RPMI8226 (cell line): ENCODE measurements at places on chromosomes 16 and 17.

DNA sequence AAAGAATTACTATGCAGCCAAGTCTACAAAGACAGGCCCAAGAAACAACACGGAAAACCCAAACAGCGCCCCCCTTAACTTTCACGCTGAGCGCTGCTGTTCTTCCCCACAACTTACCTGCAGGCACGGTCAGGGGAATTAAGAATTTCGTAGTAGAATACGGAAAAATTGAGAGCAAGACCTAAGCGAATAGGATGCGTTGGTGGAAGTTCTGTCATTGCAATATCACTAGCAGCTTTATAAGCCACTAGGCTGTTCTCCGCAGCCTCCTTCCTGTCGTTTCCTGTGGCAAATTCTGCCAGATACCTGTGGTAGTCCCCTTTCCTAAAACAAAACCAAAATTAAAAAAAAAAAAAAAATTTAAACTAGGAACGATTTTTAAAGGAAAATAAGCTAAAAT is 39.0 kb downstream of the YWHAE start:
- no peak for DNase-seq

DNA sequence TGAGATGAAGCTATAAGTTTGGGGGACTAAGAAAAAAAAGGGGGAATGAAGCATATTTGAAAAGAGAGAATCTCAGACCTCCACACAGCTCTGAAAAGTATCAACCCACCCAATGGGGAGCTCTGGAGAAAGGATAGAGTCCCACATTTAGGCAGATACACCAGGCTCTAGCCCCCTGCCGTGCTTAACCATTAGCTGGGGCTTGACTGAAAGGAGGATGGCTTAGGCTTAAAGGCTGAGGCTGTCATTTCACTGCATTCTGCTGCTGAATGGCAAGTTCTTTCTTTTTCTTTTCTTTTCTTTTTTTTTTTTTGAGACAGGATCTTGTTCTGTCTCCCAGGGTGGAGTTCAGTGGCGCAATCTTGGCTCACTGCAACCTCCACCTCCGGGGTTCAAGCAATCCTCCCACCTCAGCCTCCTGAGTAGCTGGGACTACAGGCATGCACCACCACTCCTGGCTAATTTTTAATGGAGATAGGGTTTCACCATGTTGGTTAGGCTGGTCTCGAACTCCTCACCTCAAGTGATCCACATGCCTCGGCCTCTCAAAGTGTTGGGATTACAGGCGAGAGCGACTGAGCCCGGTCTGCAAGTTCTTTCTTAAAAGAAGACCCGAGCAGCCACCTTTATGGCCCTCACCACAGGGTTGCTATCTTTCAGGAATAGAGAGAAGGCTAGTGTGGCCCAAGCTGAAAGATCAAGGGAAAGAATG is 9.0 kb upstream of the MMP2 start:
- no peak for DNase-seq

DNA sequence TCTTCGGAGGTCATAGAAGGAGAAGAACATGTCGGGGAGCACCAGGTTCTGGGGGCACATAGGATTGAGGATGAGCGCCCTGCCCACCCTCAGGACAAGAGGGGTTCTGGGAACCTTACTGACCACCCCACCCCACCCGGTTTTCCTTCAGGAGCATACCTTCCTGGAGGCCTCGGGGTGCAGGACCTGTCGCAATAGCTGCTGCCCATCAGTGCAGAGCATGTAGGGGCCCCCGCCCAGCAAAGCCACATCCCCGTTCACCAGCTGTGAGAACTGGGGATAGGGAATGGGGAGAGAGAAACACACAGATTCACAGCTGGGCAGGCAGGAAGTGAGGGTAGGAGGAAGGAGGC is 2.1 kb downstream of the ESRP2 start:
- no peak for DNase-seq

DNA sequence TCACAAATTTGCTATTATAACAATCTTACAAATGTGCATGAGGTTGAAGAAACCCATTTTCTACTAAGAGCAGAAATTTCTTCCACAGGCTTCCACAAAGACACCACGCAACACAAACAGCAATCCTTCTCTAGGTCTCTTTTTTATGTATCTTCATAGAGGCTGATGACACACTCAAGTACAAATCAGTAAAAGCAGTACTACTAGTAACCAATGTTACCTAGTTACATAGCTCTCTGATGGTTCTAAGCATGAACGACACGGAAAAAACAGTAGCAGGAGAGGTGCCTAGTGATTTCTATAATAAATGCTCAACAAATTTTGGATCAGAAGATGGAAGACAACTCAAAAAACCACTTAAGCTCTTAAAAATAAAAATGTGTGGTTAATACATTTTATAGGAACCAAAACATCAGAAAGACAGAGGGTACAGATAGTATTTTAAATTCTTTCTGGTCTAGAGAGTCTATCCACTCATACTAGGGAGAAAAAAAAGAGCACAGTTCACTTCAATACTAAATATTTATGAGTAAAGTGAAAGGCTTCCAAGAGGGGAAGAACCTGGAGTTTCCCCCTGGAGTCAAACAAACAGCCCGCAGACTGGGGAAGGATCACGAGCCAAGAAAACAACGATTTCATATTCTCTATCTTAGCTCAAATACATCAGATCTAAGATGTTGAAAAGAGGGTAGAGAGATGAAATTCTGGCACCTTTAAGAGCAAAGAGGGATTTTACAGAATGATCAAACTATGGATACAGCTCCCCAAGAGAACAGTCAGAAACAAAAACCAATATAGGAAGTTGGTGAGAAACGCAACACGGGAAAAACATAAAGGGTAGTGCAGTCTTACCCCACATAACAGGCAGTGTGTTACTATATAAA is 40.2 kb downstream of the SMG6 start:
- DNase-seq = no peak

- no peak for DNase-seq
These were observed 5.2 kb downstream of the RUSF1 start for GRCh38 chr16:31502981-31503380.

DNA sequence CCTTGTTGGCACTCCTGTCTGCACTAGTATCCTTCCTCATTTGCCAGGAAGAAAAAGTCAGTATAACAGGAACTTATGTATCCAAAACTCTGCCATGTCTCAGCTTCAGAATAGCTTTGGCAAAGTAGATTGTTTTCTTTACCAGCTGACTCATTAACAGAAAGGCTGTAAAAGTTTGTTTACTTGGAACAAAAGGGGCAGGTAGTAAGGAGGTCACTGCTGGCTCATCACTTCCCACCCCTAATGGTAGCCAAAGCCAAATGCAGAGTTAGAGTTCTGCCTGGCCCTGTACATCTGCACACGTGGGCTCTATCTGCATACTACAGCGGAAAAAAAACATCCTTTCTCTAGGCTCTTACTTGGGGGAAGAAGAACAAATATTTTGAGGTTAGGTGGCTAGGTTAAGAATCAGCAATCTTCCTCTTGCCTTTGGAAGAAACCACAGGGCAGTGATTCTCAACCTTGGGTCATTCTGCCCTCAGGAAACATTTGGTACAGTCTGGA is 90.9 kb upstream of the BCAR1 start:
- DNase-seq = peak; percentile 84

GRCh38 chr16:90077757-90078578 is 837 bp upstream of the PRDM7 start:
- DNase-seq = peak; percentile 40

GRCh38 chr16:75062135-75062975 is 54.2 kb downstream of the LDHD start:
- DNase-seq = no peak

GRCh38 chr16:68711421-68712139 is 25.5 kb upstream of the CDH1 start:
- DNase-seq = peak; percentile 60

GRCh38 chr17:39828443-39828842 is 35.7 kb downstream of the IKZF3 start:
- DNase-seq = no peak

GRCh38 chr17:78892520-78892919 is 10.5 kb downstream of the CEP295NL start:
- no peak for DNase-seq

GRCh38 chr17:47665655-47666054 is 15.9 kb downstream of the KPNB1 start:
- no peak for DNase-seq

DNA sequence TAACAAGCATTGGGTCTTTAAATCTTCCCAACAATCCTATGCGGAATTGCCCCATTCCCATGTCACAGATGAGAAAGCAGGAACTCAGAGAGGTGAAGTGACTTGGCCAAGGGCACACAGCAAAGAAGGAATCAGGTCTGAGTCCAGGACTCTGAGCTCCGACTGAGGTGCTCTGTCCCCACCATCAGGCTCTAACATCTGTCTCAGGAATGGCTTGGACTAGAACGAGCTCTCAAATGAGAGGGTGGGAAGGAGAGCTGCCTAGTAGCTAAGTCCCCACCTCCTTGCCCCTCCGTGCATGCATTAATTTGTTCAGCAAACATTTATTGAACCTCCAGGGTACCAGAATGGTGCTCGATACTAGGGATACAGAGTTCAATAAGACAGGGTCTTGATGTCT is 26.7 kb downstream of the ABCC3 start:
- DNase-seq = no peak

- no peak for DNase-seq
These were observed 19.0 kb downstream of the CENPX start for GRCh38 chr17:82003411-82004381.

DNA sequence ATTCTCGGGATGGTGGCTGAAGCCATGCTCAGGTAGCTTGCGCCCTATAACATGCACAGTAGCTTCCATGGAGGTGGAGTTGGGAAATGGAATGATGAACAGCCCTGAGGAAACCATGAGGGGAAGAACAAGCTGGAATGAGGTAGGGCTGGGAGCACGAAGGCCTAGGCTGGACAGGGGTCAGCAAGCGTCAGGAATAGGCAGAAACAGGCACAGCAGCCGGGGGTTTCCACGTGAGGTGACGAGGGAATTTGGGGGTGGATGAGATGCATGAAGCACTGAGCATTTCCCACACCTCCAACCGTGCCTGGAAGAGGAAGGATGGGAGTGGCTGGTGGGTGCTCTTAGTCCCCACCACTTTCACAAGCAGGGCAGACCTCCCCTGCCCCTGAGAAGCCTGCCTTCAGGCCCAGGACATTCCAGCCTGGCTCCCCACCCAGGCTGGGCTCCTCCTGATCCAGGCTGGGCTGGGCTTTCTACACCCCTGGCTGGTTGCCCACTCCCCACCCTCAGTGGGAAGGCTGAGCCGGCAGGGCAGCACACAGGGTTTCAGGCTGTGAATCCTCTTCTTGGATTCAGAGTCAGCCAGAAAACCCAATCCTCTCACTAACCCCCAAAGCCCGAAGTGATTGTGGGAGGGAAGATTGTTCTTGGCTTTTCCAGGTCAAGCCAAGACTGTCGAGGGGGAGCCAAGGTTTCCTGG is 21.9 kb downstream of the PLEKHG4 start:
- DNase-seq = no peak

DNA sequence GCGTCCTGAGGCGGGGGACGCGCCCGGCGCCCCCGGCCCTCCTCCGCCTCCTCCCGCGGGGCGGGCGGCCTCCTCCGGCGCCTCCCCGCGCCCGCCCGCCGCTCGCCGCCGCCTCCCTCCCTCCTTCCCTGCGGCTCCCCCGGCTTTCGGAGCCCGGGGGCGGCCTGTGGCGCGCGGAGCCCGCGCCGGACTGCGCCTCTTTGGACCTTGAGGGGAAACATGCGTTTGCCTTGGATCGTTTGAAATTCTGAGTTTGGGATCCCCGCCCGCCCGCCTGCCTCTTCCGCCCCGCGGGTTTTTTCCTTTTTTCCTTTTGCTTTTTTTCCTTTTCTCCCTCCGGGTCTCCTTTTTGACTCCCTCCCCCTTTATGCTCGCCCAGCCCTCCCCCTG is 390 bp downstream of the ZNRF1 start:
- no peak for DNase-seq

GRCh38 chr16:87391324-87391949 is 699 bp upstream of the MAP1LC3B start:
- DNase-seq = no peak

DNA sequence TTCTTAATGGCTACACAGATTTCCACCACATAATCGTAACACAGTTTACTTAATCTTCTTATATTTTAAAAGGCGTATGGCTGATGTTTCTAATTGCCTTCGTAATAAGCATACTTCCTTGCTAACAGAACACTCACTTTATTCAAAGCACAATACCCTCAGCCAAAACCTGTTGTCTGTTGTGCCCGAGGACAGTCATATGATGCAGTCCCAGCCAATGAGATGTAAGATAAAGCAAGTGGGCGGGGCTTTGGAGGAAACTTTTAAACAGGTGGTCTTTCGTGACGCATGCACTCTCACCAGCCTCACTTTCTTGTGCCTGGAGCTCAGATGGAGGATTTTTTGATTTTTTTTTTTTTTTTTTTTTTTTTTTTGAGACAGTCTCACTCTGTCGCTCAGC is 174.1 kb downstream of the ZFHX3 start:
- no peak for DNase-seq

- no peak for DNase-seq
These were observed 32.0 kb downstream of the GTF3C1 start for GRCh38 chr16:27517664-27518063.
